ENCODE measurements at places on chromosomes 12 and 14.
A peak's percentile ranks its signal among the peaks of the same experiment; 100 is the strongest.

- DNase-seq, result no peak
These were observed 107.8 kb downstream of the DUSP6 start for GRCh38 chr12:89244536-89244935.

- DNase-seq, result no peak
These were observed 34.4 kb upstream of the PMCH start for GRCh38 chr12:102232036-102232435.

- DNase-seq, result no peak
These were observed 1.0 kb downstream of the SOCS4 start for GRCh38 chr14:55028066-55028465.

DNA sequence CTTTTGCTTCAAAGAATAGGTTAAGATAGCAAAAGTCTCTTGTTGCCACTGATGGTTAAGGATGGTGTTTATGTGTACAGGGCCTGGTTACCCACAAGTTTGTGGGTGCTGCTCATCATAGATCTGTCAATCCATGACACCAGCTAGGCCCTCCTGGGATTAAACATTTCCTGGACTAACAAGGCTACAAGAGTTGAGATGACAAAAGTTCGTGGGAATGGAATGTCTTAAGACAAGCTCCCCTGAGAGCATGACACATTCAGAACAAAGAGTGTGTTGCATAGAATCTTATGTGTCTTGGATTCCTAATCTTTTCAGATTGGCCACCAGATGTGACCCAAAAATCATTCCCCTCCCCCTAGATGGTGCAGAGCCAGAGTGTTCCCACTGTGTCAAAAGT is 592.5 kb upstream of the USP15 start:
- no peak for DNase-seq

- no peak for DNase-seq
These were observed 709.2 kb downstream of the TMEM121 start for GRCh38 chr14:106235356-106236159.

GRCh38 chr12:65004270-65004669 is 116.8 kb downstream of the WIF1 start:
- DNase-seq, result no peak

DNA sequence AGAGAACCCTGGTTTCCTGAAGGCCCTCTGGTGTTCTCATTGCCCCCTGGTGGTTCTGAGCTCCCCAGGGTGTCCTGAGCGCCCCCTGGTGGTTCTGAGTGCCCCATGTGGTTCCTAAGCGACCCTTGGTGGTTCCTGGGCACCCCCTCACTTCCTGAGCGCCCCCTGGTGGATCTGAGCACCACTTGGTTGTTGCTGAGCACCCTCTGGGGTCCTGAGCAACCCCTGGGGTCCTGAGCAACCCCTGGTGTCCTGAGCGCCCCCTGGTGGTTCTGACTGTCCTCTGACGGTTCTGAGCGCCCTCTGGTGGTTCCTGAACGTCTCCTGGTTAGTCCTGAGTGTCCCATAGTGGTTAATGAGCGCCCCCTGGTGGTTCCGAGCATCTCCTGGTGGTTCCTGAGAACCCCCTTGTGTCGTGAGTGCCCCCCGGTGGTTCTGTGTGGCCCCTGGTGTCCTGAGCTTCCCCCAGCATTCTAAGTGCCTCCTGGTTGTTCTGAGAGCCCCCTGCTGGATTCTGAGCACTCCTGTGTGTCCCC is 568.3 kb downstream of the TMEM121 start:
- no peak for DNase-seq

- DNase-seq, result no peak
These were observed 126.7 kb downstream of the CALM1 start for GRCh38 chr14:90523544-90523943.

- DNase-seq, result no peak
These were observed 111.9 kb downstream of the SLC41A2 start for GRCh38 chr12:104846056-104846767.

- no peak for DNase-seq
These were observed 323.6 kb downstream of the ZFP36L1 start for GRCh38 chr14:68469208-68469713.

DNA sequence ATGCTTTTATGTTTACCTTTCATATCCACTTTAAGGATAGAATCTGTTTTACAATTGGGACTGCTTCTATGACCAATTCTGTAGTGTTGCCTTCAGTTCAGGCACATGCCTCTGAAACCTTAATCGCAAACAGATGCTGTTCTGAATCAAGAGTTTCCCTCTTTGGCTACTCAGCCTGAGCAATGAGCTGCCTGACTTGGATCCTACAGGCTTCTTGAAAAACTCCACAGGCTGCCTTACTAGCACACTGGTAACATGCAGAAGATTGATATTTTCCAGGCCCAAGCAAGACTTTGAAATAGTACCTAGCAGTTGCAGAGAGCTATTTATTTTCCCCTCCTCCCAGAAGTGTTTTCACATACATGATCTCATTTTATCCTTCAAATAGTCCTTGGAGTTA is 34.8 kb upstream of the PMCH start:
- DNase-seq, result no peak

DNA sequence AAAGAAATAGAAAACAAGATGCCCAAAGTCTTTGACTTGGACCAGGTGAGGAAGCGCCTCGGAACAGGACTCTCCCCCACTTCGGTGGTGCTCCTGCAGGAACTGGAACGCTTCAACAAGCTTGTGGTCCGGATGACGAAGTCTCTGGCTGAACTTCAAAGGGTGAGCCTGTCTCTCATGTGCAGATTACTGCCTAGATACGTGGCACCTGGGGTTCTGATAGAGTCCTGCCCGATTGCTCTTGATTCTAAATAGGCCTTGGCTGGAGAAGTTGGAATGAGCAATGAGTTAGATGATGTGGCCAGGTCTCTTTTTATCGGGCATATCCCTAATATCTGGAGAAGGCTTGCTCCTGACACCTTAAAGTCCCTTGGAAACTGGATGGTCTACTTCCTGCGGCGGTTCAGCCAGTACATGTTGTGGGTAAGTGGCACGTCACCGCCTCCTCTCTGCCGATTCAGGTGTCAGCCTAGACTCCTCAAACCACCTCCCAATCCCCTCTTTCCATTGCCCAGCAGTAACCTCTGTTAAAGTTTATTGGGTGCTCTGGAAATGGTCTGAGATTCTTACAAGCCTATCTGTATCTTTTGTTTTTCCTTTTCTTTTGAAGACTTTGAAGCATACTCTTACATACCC is 40.8 kb downstream of the CCDC92 start:
- DNase-seq, result peak; percentile 54

- no peak for DNase-seq
These were observed 6.2 kb downstream of the TBX5 start for GRCh38 chr12:114399664-114400211.

GRCh38 chr12:106084014-106084671 is 54.6 kb downstream of the NUAK1 start:
- DNase-seq, result no peak

DNA sequence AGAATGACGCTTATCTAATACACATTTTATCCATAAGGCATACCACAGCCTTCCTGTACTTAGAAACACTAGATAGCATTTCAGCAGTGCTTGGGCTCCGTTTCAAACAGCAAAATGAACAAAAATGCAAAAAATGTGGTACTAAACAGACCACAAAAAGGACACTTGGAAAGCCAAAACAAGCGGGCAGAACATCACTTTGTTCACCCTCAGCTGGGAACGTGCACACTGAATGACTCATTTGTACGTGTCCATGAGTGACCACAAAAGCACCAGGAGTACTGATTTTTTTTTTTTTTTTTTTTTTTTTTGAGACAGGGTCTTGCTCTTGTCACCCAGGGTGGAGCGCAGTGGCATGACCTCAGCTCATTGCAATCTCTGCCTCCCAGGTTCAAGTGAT is 8.9 kb upstream of the FOXN3 start:
- peak; percentile 8 for DNase-seq

- no peak for DNase-seq
These were observed 71.9 kb downstream of the RESF1 start for GRCh38 chr12:32031109-32031508.

- DNase-seq, result no peak
These were observed 233.8 kb downstream of the FBXL14 start for GRCh38 chr12:1360441-1361210.

DNA sequence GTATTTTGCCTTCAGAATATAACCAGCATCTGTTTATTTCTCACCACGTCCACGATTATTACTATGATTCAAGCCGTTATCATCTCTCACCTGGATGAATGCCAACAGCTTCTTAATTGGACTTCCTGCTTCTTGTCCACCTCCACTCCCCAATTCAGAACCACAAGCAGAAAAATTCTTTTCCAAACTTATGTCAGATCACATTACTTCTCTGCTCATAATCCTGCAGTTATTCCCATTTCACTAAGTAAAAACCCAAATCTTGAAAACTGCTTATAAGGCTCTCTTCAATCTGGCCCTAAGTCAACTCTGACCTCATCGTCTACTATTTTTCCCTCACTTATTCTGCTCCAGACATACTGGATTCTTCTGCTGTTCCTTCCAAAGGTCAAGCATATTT is 2.0 kb downstream of the CRY1 start:
- DNase-seq, result no peak

DNA sequence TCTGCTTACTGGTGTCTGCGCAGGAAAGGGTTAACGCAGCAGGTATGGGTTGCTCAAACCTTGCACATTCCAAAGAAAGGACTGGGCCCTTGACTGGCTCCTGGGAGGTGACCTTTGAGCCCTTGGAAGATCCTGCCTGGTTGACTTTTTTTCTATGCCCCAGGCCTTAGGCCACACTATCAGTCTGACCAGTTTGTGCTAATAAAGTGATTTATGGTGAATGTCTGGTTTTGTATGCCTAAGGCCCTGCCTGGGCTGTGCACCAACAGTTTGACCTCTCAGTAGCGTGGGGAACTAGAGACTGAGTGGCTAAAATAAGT is 61.4 kb upstream of the SCN8A start:
- DNase-seq, result no peak

DNA sequence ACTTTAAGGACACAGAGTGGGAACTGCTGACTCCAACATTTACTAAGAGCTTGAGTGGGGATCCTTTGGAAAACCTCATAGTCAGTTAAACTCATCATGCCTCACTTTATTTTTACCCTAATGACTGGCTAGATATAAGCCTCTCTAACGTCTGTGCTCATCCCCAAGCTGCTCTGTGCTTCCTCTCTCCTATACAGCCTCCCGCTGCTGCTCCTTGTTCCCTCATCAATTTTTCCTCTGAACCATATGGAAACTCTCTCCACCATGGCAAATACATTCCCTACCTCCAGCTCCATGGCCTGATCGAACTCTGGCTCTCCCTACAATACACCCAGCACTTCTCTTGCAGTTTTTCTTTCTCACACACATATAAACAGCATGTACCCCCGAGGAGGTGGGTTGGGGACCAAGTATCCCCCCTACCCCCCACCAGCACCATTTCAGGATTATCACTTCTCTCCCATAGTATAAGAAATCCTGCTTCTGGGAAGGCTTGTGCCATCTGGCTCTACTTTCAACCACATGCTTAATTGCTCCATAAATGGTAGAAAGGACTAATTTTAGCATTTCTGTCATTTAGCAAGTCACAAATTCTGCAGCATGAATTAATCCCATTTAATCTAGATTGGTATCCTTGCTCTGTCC is 39.2 kb upstream of the DYRK2 start:
- no peak for DNase-seq

- DNase-seq, result no peak
These were observed 63.7 kb downstream of the SH2B3 start for GRCh38 chr12:111469401-111469800.

DNA sequence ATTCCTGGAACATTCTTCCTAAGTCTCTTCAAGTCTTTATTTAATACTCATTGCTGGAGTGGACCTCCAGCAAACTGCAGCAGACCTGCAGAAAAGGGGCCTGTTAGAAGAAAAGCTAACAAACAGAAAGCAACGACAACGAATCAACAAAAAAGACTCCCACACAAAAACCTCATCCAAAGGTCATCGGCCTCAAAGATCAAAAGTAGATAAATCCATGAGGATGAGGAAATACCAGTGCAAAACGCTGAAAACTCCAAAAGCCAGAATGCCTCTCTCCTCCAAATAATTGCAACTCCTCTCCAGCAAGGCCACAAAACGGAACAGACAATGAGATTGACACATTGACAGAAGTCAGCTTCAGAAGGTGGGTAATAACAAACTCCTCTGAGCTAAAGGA is 472.2 kb downstream of the C12orf50 start:
- DNase-seq, result no peak

DNA sequence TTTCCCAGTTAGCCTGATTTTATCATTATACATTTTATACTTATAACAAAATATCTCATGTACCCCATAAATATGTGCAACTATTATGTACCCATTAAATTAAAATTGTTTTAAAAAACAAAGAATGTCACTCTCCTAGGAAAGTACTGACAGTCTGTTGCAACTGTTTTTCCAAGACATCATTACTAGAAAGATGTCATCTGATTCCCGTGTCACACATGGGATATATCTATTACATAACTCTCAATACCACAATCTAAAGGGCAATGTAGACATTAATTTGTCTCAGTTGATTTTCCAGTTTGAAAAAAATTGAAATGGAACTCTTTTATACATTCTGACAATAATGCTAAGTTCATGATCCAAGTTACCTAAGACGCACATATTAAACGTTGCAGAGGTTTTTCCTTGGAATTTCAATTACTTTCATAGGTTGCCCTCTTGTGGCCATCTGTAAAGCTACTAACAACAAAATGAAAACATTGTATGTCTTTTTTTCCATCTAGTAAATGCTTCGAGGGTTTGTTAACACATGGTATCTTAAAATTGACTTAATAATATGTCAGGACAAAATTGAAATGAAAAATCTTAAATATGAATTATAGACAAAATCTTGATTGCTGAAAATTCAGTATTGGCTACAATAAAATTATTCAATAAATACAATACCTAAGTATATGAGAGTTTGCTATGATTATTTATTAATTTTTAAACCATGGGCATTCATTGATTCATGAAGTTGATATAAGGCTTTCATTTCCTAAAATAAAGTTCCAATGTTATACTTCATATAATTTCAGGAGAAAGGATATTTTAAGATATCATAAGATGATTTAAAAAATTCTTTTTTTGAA is 131.6 kb downstream of the PPFIA2 start:
- DNase-seq, result no peak

DNA sequence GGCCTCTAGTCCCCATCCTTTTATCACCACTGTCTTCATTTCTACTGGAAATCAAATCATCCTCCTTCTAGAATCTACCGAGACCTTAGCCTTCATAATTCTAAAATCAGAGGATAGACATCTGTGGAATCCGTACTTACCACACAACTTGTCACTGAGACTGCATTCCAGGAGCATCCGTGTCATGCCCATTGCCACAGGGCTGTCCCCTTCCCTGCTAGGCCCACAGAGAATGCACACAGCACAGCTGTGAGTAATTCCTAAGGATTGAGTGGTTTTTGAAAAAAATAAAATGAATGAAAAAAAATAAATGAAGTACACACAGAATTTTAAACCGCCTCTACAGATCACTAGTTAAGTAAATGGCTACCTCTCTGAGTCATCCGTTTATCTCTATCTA is 21.0 kb upstream of the MAGOHB start:
- no peak for DNase-seq

DNA sequence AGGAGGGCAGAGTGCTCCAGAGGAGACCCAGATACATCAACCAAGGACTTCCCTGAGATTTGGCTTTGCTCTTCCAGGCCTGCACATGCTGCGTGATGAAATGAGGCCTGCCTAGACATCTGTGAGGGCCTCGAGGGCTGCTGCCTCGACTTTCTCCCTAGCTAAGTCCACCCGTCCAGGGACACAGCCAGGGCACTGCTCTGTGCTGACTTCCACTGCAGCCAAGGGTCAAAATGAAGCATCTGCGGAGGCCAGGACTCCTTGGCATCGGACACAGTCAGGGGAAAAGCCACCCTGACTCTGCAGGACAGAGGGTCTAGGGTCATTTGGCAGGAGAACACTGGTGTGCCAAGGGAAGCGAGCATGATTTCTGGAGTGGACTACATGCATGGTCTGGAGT is 10.7 kb downstream of the SLC25A47 start:
- no peak for DNase-seq

Data from CD8-positive, alpha-beta T cell (primary cell).